Inflammatory macrophage treated with lipopolysaccharide for 1 hour (primary cell): ENCODE measurements at places on chromosomes 1 and 21.
A peak's percentile ranks its signal among the peaks of the same experiment; 100 is the strongest.

- no peak for DNase-seq
Measured at GRCh38 chr1:67830226-67830625, 3.0 kb downstream of the GNG12 start.

DNA sequence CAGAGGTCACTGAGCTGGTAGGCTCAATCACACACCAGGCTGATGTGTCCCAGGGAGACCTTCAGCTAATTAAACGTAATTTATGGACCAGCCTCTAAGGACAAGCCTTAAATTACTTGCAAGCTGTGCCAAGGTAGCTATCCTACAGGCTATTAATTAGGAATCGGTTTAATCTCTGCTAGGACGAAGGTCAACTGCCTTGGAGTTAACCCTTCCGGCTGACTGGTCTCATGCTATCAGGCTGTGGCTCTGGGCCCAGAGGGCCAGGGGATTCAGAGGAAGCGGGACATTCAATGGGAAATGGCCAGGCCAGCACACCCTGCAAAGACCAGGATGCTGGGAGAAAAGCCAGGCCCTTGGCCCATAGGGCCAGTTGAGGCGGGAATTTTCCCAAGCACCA lies 19.0 kb downstream of the DHRS3 start:
- no peak for DNase-seq

GRCh38 chr1:237384213-237384612 lies 342.2 kb downstream of the RYR2 start:
- no peak for DNase-seq

- DNase-seq: peak; percentile 65
Measured at GRCh38 chr1:212678456-212679410, 20.9 kb downstream of the BATF3 start.

GRCh38 chr1:220887520-220888416 lies 8.5 kb downstream of the HLX start:
- DNase-seq: peak; percentile 85

- DNase-seq: no peak
Measured at GRCh38 chr1:163361123-163361934, 39.6 kb downstream of the NUF2 start.

GRCh38 chr1:216653001-216653400 lies 70.2 kb downstream of the ESRRG start:
- no peak for DNase-seq

DNA sequence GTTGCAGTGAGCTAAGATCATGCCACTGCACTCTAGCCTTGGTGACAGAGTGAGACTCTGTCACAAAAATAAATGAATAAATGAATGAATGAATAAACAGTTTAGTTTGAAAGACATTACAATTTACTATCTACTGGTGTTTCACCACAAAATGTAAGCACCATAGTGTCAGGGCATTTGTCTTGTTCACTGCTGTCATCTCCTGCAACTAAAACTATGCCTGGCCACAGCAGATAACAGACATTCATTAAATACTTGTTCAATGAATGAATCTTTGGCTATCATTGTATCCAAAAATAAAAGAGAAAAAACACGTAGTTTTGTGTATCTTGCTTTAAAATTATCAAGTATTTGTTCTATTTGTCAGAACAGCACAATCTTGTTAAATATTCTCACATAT lies 32.5 kb downstream of the SASS6 start:
- no peak for DNase-seq

DNA sequence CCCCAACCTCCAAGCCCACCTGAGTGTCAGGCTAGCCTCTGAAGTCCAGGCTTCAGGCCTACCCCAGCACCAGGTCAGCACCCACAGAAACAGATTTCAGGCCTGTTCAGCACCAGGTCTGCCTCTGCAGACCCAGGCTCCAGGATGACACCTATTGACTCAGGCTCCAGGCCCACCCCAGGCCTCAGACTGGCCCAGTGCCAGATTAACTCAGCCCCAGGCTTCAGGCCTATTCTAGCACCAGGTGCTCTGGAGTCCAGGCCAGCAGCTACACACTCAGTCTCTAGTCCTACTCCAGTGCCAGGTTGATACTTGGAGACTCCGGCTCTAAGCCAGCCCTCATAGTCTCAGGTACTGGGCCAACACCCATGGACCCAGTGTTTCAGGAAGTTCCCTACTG lies 541.7 kb upstream of the PBX1 start:
- DNase-seq: no peak

- no peak for DNase-seq
Measured at GRCh38 chr1:170666541-170667254, 2.8 kb downstream of the PRRX1 start.

DNA sequence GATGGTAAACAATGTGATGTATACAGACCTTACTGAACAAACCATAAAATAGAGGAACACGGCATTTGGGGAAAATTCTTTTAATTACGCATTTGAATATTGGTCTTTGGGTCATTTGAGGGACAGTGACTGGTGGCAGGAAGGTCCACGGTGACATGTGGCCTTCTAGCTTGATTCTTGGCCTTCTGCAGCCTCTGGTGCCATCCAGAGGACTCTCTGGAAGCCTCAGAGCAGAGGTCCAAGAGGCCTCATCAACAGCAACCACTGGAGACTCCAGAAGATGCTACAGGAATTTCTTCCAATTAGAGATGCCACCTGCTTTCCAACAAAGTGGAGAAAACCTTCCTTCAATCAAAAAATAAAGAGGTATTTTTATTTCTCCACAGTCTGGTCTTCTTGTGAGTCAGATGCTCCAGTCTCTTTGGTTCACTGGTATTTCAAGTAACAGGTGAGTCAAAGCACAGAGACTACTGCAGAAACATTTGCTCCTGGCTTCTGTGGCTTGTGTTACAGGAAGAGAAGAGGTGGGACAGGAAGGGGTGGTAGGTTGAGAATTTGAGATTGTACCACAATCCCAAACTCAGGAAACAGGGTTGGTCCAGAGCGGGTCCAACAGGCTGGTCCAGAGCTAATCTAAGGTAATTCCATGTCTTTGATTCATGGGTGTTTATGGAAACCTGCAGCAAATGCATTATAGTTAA lies 2.7 kb upstream of the F5 start:
- DNase-seq: no peak

DNA sequence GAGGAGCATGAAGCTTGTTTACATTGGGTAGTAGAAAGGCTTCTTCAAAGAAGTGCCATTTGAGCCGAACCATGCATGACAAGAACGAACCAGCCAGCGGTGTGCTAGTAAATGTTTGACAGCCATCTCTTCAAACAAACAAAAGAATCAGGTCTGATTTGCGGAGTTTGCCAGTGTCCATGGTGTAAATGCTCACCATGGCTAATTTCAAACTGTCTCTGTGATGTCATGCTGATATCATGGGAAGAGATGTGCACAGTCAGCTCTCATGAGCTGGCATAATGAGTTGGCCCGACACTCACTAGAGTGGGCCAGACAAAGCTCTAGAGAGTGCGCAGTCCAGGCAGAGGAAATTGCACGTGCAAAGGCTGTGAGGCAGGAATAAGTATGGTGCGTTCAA lies 101.1 kb downstream of the KAZN start:
- DNase-seq: no peak

DNA sequence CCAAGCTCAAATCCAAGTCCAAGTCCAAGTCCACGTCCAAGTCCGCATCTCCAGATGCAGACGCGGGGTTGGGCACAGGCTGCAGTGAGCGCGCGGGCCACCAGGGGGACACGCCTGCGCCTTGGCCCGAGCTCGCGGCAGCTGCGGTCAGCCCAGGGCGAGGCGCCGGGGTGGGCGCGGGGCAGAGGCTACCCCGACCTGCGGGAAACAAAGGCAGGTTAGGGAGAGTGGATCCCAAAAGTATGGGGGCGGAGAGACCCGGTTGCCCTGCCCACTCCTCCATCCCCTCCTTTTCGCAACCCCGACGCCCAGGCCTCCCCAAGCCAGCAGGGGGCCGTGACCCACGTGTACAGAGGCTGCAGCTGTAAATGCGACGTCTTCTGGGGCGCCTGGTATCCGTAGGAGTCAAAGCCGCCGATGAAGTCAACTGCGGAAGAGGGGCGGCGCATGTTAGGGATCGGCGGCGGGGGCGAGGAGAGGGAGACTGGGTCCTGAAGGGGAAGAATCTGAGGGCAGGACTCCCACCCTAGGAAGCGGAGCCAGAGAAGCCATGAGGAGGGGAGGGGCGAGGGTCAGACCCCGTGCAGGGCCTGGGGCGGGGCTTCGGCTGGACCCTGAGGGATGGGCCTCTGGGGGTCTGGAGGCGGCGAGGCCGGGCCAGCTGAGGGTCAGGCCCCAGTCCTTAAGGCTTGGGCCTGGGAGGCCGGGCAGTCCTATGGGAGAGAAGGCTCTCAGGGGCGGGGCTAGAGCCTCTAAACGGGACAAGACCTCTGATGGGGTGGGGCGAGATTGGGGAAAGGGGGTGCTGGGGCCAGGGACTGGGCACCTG lies 58.0 kb downstream of the NKAIN1 start:
- DNase-seq: peak; percentile 77

DNA sequence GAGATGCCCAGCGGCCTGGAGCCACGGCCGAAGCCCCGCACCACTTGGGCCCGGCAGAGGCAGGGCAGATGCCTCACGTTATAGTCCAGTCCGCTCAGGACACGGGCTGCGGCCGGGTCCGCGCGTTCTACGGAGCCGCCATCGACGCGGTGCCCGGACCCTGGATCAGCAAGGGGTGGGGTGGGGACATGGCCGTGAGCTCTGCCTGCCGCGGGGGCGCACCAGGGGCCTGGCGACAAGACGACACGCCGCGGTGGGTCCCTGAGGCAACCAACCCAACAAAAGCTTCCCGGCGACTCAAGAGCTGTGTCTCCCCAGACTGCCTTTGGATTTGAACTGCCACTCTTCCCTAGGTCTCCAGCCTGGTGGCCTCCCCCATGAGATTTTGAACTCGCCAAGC lies 211.4 kb upstream of the GREM2 start:
- DNase-seq: no peak

DNA sequence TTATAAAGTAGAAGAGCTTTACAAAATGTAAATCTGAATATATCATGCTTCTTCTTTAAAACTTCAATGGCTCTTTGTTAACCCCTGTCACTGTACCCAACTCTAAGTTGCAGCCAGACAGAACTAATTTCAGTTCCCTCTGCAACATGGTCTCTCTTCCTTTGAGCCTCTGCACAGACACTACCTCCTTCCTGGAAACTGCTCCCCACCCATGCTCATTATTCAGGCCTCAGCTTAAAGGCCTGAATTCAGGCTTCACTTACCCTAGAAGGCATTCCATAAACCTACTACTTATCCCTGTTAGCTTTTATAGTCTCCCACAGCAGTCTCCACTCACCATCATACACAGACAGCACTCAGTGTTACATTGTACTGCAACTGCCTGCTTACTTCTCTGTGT lies 2.6 kb upstream of the EEIG2 start:
- DNase-seq: no peak

GRCh38 chr1:221456918-221457317 lies 285.0 kb downstream of the DUSP10 start:
- no peak for DNase-seq

DNA sequence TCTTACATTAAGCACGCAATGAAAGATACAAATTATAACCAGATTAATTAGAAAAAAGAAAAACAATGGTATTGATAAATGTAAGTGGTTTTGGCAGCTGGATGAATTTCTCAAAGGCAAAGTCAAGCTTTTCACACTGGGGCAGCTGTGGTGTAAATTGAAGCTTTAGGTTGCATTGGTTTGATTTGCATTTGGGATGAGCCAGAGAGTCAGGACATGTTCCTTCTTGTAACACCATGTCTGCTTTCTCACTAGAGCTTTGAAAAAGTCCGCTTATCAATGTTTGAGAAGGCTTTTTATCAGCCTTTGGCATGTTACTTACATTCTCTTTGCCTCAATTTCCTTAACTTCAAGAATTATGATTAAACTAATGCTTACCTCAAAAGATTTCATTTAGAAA lies 173.9 kb downstream of the GPATCH2 start:
- no peak for DNase-seq

- DNase-seq: no peak
Measured at GRCh38 chr1:81912383-81912782, 111.6 kb downstream of the ADGRL2 start.

DNA sequence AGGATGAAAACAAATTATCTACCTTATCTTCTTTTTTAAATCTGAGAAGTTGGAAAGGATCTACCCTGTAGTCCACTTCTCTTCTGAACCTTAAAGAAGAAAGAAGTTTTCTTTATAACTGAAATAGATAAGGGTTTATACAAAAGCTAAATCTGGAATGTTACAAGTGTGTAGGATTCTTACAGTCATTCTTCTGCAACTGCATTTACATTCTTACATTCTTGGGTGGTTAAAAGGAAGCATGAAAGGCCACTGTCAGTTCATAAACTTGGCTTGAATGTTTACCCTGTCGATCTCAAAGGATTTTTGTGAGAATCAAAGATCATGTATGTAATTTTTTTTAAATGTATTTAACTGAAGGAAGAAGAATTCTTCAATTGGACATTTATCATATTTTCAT lies 142.1 kb upstream of the BRINP3 start:
- no peak for DNase-seq

DNA sequence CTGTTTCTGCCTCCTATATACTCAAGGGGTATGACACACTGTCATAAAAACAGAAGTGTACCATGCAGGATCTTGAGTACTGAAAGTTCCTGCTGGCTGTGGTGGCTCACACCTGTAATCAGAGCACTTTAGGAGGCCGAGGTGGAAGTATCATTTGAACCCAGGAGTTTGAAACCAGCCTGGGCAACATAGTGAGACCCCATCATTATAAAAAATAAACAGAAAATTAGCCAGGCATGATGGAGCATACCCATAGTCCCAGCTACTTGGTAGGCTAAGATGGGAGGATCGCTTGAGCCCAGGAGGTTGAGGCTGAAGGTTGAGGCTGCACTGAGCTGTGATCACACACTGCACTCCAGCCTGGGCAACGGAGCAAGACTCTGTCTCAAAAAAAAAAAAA lies 20.1 kb downstream of the ERI3 start:
- no peak for DNase-seq

- no peak for DNase-seq
Measured at GRCh38 chr1:3247521-3248121, 178.6 kb downstream of the PRDM16 start.

GRCh38 chr1:218166268-218166945 lies 118.7 kb upstream of the RRP15 start:
- DNase-seq: no peak

- DNase-seq: no peak
Measured at GRCh38 chr1:70171512-70171911, 33.9 kb downstream of the LRRC40 start.

GRCh38 chr21:44815225-44815624 lies 2.6 kb downstream of the SUMO3 start:
- no peak for DNase-seq
